Right lung (tissue), 10 donors: ENCODE measurements at places on chromosomes 6 and 20. TPM values are rescaled to one million over a fixed set of nuclear protein-coding genes. Genes with fewer than 3 reads are reported as not detected.

TNXB gene
- 11.6 TPM for polyA plus RNA-seq

- DNase-seq: no peak
Measured at GRCh38 chr6:45838451-45838850, 177.2 kb downstream of the CLIC5 start.

POU5F1 gene
- polyA plus RNA-seq: 1.00 TPM

GFOD1 gene
- 7.2 TPM for polyA plus RNA-seq

CRISP3 gene
- 0.20 TPM for polyA plus RNA-seq

- no peak for DNase-seq
Measured at GRCh38 chr6:35147026-35147425, 5.9 kb upstream of the TCP11 start.

- DNase-seq: no peak
Measured at GRCh38 chr6:49526598-49526997, 23.9 kb upstream of the C6orf141 start.

SMOC2 gene
- polyA plus RNA-seq: 9.7 TPM

DNA sequence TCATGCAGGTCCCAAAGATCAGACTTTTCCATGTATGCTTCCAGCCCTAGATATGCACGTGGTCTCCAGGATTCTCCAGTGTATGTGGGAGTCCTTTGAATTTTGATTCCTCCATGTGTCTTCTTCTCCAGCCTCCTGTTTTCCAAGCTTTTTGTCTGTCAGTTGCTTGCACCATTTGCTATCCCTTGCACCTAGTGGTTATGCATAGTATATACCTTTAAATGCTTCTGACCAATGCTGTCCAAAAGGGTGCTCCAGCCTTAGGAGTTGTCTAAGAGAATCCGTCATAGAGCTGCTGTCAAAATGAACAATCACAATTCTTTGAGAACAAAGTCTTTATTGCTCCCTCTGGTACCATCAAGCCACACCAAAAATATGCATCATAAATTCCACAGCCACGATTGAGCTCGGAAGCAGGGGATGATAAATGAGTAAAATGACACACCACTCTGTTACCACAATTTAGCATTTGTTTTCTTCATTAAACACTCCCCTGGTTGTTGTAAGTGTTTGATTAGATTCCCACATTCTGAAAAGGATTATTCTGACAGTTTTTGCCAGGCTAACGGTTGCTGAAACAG, 706.2 kb upstream of the GJE1 start:
- DNase-seq: no peak

DNA sequence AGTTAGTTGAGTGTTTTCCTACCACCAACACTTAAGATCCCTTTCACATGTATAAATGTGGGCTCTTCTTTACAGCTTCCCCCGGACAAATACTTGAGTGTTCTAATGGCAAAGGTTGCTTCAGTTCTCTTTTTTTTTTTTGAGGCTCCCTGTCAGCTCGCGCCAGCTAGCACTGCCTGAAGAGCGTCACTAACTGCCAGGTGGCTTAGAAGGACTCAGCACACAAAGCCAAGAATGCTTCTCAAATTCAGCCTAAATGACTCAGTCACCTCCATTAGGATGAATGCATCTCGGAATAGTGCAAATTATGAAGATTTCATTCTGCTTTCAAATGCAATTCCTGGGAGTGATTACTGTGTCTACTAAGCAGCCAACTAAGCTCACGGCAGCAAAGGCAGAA, 150.7 kb upstream of the BTBD3 start:
- peak; percentile 19 for DNase-seq

- DNase-seq: peak; percentile 45
Measured at GRCh38 chr6:40894962-40895799, 143.8 kb downstream of the UNC5CL start.

PGC gene
- 6.8 TPM for polyA plus RNA-seq

- no peak for DNase-seq
Measured at GRCh38 chr6:81847866-81848265, 95.4 kb upstream of the TENT5A start.

DNA sequence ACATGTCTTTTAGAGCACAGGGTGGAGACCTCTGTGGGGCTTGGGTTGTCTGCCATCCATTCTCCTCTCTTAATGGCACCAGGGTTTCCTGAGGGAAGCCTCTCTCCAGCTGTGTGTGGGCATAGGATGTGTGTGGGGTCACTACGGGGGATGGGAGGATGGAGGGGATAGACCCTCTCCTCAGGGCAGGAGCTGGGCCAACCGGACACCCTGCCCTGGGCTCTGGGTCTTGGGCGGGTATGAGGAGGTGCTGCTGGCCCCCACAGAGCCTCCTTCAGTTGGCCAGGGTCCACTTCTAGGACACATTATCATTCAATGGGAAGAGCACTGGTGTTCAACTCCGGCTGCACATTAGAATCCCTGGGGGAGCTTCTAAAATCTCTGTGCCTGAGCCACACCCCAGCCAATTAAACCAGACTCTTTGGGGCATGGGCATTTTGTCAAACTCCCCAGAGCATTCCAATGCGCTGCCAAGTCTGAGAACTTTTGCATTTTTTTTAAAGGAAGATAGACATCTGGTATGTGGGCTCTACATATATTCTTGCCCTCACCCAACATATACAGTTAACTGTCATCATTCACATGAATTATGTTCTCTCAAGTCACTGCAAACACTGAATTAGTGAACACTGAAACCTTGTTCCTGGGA, 38.5 kb downstream of the TRAM2 start:
- no peak for DNase-seq

DNA sequence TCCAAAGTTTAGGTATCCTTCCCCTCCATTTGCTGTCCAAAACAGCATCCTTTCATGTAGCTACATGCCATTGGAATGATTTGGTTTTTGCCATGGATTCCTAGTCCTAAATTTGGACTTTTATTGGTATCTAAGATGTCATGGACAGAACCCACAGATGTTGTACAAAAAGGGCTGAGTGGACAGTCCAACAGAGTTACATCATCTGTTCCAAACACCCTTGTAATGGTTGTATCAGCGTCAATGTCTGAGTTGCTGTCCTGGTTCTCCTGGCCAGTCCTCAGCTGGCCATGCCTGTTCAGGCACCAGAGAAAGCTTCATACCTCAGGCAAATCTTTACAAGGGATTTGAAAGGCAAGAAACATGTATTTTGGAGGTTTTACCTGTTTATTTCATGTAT, 191.3 kb downstream of the ESR1 start:
- DNase-seq: no peak

PSORS1C2 gene
- not detected for polyA plus RNA-seq

GRCh38 chr6:157227202-157228166, 95.8 kb downstream of the TMEM242 start:
- DNase-seq: no peak

GRCh38 chr6:136920671-136921380, 1.3 kb upstream of the SLC35D3 start:
- no peak for DNase-seq

PPP1R18 gene
- 43.0 TPM for polyA plus RNA-seq

DNA sequence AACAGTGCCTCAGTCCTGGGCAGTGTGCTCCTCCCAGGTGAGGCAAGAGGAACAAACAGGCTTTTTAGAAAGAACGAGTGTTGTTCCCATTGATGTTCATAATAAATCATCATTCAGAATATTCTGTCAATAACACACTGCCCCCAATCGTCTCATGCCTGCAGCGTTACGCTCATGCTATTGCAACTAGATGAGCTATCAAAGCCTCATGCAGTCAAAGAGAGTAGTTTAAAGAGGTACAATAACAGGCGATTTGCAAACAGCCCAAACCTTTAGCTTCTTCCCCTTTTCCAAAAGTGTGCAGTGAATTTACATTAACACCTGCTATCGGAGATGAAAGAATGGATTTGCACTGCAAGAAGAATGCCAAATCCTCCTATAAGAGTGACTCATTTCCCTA, 1164.7 kb upstream of the MAP3K7 start:
- DNase-seq: no peak

DNA sequence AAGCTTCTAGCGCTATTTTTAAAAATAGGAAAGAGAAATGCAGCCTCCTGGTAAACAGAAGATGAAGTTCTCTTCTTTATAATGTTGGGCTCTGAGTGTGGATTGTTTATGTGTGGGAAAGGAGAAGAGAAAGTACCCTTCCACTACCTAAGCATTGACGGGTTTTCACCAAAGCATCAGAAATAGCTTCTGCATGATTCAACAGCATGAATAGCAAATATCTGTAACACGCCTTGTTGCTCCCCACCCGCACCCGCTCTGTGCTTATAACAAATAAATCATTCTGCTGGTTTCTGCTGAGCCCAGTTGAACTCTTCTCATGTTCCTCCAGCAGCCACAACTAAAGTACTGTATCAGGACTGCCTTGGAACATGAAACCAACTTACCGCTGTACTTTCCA, 20.7 kb downstream of the TXLNB start:
- no peak for DNase-seq

DNA sequence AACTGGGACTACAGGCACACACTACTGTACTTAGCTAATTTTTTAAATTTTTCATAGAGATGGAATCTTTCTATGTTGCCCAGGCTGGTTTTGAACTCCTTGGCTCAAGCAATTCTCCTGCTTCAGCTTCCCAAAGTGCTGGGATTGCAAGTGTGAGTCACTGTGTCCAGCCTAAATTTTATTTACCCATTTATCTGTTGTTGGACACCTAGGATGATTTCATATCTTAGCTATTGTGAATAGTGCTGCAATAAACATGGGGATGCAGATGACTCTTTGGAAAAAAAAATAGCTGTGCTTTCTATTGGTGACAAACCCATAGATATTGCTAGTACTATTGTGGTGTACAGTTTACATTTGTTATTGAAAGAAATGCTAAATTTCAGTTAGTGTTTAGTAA, 19.6 kb upstream of the SYNCRIP start:
- no peak for DNase-seq

- DNase-seq: no peak
Measured at GRCh38 chr20:10898552-10898951, 224.8 kb upstream of the JAG1 start.

CAGE1 gene
- polyA plus RNA-seq: 0.09 TPM

DNA sequence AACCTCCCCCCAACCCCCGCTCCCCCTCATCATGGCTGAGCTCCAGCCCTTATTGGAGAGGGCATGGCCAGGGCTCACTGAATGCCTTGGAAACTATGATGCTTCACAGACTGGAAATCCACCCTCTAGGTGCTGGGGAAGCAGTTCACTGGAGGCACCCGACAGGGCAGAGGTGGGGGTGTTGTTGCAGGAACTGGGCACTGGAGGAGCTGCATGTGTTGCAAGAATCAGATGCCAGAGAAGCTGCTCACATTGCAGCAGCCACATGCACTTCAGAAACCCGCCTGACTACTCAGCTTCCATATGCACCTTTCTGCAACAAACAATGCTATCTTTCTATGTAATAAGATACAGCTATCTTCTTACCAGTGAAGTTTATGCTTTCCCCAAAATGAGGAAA, 7.9 kb upstream of the TBPL1 start:
- DNase-seq: no peak

- no peak for DNase-seq
Measured at GRCh38 chr6:113884011-113884410, 26.9 kb downstream of the MARCKS start.

DNA sequence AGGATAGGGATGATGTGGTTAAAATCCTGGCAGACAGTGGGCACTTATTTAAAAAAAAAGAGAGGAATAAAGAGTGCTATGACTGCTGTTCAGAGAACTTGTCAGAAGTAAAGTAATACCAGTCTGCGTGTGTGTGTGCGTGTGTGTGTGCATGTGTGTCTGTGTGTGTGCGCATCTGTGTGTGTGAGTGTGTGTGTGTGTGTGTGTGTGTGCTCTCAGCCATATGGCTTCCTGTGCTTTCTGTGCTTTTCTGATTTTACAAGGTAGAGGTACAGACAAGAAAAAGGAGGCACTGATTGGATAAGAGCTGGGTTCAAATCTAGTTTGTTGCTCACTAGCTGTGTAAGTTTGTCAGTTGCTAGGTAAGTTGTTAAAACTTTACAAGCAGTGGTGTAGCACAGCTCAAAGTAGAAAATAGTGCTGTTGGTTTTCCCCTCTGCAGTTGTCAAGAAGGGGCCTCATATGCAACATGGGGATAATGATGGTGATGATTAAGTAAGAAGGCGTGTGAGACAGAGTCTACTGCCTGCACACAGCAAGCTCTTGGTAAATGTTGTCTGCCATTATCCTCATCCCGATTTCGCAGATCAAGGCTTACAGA, 155.3 kb upstream of the ZNF217 start:
- DNase-seq: no peak

RFX6 gene
- polyA plus RNA-seq: 2.5 TPM

DNA sequence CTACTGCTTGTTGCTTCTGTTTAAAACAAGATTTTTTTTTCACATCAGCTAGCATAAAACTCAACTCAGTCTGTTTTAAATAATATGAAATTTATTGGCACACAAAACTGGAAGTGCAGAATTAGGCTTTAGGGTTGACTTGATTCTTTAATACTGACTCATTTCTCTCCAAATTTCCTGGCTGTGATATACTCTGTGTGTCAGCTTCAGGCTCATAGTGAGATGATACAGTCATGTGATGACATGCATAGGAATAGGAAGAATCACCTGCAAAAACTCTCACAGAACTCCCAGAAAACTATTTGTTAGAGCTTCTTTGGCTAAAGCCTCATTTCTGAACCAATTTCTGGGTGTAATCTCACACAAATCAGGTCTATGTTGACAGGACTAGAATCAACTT, 1068.0 kb upstream of the EPHA7 start:
- no peak for DNase-seq
